Amygdala (tissue), 56 donors: ENCODE measurements at places on chromosomes 4 and X.

GRCh38 chr4:1727117-1728031 lies 6.1 kb downstream of the TACC3 start:
- DNase-seq = no peak

DNA sequence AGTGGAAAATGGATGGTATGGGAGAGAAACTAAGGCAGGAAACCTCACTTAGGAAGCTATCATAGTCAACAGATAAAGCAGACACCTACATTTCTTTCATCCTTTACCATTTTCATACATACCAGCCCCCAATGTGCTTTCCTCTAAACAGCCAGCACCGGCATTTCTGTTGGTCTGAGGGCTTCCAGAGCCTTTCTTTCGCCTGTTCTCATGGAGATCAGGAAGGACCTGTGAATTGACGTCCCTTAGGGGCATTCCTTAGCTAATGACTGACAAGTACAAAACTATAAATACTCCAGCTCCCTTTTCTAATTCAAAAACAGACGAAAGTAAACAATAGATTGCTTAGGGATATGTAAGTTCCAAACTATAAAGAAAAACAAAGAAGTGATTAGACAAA lies 215.5 kb upstream of the CNKSR2 start:
- DNase-seq = no peak

GRCh38 chr4:60588556-60588955 lies 611.6 kb upstream of the ADGRL3 start:
- DNase-seq = no peak

DNA sequence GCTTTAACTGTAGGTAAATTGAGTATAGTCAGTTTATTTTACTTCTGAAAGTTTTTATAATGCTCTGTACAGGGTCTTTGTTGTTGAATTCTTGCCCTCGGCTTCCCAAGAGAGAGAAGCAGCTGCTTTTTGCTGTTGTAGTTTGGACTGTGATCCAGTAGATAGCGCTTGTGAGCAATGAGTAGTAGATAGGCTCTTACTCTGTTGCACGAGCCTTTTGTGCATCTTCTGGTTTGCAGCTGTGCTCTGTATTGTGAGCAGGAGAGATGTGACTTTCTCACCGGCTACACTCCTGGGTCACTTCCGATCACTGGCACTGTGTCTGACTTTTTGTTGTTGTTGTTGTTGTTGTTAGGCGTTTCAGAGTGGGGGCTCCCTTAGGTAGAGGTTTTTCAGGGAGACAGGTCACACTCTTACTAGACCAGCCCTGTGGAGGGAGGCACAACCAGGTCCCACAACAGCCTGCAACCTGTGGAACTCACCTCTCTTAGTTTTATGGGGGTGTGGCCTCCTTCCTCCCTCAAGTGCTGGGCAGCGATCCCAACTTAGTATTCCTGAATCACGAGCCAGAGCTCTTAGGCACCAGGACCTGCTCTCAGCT lies 822.1 kb upstream of the GALNTL6 start:
- no peak for DNase-seq

- no peak for DNase-seq
Observed at GRCh38 chrX:38882894-38883626, 81.8 kb downstream of the MID1IP1 start.

GRCh38 chr4:81486502-81486901 lies 14.8 kb upstream of the RASGEF1B start:
- DNase-seq = no peak

DNA sequence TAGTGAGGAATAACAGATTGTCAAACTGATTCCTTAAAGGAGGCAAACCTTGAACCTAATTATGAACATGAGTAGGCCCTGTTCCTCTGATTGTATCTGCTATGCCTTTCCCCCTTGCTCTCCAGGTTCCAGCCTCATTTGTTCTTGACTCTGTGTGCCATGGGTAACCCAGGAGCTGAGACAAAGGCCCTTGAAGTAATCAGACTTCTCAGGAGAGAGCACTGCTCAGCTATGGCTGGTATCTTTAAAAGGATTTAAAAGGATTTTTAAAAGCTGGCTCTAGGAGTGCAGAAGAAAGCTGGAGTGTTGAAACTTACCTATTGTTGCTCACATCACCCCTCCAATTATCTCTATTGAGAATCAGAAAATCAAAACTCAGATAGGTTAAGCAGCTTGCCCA lies 1565.5 kb upstream of the AGA start:
- DNase-seq = no peak

DNA sequence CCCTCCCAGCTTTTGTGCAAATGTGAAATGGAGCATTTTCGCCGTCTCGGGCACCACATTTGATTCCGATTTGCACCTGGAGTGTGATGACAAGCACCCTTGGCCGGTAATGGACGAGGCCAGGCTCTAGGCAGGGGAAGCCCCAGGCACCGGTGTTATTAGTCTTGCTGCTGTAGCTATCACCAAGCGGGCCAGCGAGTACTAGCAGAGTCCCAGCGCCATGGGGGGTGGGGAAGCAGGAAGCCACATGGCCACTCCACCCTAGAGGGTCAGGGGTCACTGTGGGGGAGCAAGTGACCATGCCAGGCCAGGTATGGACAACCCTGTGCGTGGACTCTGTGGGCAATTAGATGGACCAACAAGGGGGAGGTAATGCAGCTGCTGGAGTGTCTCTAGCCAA lies 88.8 kb downstream of the CPZ start:
- DNase-seq = no peak

- no peak for DNase-seq
Observed at GRCh38 chrX:39249999-39250398, 448.7 kb downstream of the MID1IP1 start.
